ENCODE measurements at places on chromosomes 4 and X.
A peak's percentile ranks its signal among the peaks of the same experiment; 100 is the strongest.

- peak; percentile 36 for DNase-seq
Measured at GRCh38 chr4:187071946-187072600, 348.4 kb upstream of the FAT1 start.

GRCh38 chr4:107468812-107469211 is 251.2 kb downstream of the PAPSS1 start:
- peak; percentile 9 for DNase-seq

DNA sequence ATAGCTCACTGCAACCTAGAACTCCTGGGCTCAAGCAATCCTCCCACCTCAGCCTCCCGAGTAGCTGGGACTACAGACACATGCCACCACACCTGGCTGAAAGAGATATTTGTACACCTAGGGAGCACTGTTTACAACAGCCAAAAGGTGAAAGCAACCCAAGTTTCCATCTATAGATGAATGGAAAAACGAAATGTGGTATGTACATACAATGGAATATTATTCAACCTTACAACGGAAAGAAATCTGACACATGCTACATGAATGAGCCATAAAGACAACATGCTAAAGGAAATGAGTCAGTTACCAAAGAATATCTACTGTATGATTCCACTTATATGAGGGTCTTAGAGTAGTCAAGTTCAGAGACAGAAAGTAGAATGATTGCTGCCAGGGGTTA is 52.2 kb downstream of the ABCG2 start:
- no peak for DNase-seq

DNA sequence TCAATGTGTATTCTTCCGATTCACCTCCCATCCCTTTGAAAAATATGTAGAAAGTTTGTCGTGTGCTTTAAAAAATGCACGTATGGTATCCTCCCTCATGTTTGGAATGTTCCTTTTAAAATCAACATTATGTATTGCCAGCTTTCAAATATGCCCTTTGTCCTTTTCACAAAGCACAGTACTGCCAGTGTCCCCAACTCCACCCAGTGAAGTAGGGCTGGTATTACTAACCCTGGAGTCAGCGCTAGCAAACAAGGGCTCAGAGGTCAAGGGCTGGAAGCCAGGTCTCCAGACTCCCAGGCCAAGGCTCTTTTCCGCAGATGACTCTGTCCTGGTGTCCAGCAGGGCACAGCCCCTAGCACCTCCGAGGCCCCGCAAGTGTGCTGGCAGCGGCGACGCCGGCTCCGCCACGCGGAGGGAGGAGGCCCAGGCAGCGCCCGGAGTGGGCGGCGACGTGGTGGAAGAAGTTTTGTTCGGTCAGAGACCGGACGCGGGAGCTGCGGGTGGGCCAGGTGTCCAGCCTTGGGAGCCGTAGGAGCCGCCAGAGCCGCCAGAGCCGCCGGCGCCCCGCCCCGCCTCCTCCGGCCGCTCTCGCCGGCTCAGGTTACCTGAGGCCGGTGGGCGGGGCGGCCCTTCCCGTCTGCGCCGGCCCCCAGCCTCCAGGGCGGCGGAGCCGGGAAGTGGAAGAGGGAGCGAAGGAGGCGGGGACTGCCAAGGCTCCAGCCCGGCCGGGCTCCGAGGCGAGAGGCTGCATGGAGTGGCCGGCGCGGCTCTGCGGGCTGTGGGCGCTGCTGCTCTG is at the start of gene IL13RA1:
IL13RA1 (plus strand) TSS at position 720 of the 799 bp plus-strand sequence; CDS start at position 753, 33 bp downstream.
- DNase-seq: peak; percentile 76

DNA sequence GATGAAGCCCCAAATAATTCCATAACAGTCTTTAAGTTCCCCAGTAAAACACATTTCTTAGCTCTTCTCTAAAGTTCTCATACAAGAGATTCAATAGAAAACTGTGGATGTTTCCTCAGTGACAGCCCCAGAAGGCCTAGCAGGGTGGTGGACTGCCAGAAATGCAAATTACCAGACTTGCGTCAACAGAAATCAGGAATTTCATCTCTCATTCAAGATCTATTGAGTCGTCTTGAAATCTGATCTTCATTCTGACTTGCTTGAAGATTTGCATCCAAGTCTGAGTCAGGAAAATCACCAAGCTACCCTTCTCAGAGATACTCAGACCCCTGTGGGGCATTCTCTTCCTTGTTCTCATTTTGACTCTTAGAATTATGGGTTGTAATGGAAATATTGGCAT is 68.9 kb upstream of the NDP start:
- DNase-seq: no peak

DNA sequence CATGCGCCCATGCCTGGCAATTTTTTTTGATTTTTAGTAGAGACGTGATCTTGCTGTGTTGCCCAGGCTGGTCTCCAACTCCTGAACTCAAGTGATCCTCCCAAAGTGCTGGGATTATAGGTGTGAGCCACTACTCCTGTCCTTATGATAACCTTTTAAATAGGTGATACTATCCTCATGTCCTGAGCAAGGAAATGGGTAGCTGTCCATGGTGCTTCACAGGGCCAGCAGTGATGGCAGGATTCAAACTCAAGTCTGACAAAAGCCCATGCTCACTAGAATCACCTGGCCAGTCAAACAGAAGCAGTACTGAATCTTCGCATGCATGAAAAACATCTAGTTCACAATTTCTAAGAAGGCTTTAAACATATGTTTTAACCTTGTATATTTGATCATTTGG is 235.1 kb downstream of the NR3C2 start:
- DNase-seq: no peak

GRCh38 chrX:120638619-120639018 is 8.8 kb upstream of the C1GALT1C1 start:
- DNase-seq: no peak

GRCh38 chr4:8039290-8039689 is 99.6 kb upstream of the AFAP1 start:
- no peak for DNase-seq

GRCh38 chrX:100296183-100296753 is 113.8 kb downstream of the PCDH19 start:
- no peak for DNase-seq

- DNase-seq: no peak
Measured at GRCh38 chr4:53595204-53595603, 3.9 kb upstream of the LNX1 start.

- DNase-seq: no peak
Measured at GRCh38 chr4:15935504-15936402, 2.8 kb downstream of the FGFBP1 start.

Data from AG10803 (cell line).